Airway epithelial cell (primary cell): ENCODE measurements at places on chromosomes 3 and 15. TPM values are rescaled to one million over a fixed set of nuclear protein-coding genes. Genes with fewer than 3 reads are reported as not detected.

The TMEM266 gene
- 0.07 TPM in 1 of 2 replicates, not detected in the other for total RNA-seq

The HIGD2B gene
- not detected in 2 replicates for total RNA-seq

The IGF1R gene
- 28.0 and 41.3 TPM in 2 replicates for total RNA-seq

The C3orf85 gene
- not detected in 2 replicates for total RNA-seq

The MNS1 gene
- total RNA-seq = 0.46 and 0.85 TPM in 2 replicates

The NRG4 gene
- total RNA-seq = 0.09 TPM in 1 of 2 replicates, not detected in the other

The MITF gene
- 5.3 and 7.9 TPM in 2 replicates for total RNA-seq

The GOLGA8O gene
- not detected in 2 replicates for total RNA-seq

The TWF2 gene
- total RNA-seq = 84.2 and 93.4 TPM in 2 replicates

The TTC23 gene
- total RNA-seq = 14.4 and 15.9 TPM in 2 replicates

The SERINC4 gene
- 0.19 TPM in 1 of 2 replicates, not detected in the other for total RNA-seq

The SLC26A6 gene
- total RNA-seq = 34.7 and 59.2 TPM in 2 replicates

The VGLL3 gene
- total RNA-seq = 0.65 and 2.2 TPM in 2 replicates

The ZIC4 gene
- total RNA-seq = not detected in 2 replicates
